ENCODE measurements at places on chromosomes 6 and 20. TPM values are rescaled to one million over a fixed set of nuclear protein-coding genes. Genes with fewer than 3 reads are reported as not detected.

The HLA-B gene
- polyA plus RNA-seq, result 353 TPM

The MAFB gene
- polyA plus RNA-seq, result 8.8 TPM

The PPARD gene
- polyA plus RNA-seq, result 26.3 TPM

The CNBD2 gene
- polyA plus RNA-seq, result 5.5 TPM

The ATP9A gene
- polyA plus RNA-seq, result 46.3 TPM

The MYCT1 gene
- 8.5 TPM for polyA plus RNA-seq

The DEFB127 gene
- not detected for polyA plus RNA-seq

The TPX2 gene
- polyA plus RNA-seq, result 21.8 TPM

The BNIP5 gene
- 11.2 TPM for polyA plus RNA-seq

The MEI4 gene
- 0.09 TPM for polyA plus RNA-seq

GRCh38 chr6:44080561-44081521 lies 46.4 kb downstream of the MRPL14 start:
- DNase-seq, result no peak

- DNase-seq, result no peak
Observed at GRCh38 chr20:61477451-61477861, 225.4 kb downstream of the CDH4 start.

- no peak for DNase-seq
Observed at GRCh38 chr6:148967541-148967956, 220.7 kb downstream of the UST start.

DNA sequence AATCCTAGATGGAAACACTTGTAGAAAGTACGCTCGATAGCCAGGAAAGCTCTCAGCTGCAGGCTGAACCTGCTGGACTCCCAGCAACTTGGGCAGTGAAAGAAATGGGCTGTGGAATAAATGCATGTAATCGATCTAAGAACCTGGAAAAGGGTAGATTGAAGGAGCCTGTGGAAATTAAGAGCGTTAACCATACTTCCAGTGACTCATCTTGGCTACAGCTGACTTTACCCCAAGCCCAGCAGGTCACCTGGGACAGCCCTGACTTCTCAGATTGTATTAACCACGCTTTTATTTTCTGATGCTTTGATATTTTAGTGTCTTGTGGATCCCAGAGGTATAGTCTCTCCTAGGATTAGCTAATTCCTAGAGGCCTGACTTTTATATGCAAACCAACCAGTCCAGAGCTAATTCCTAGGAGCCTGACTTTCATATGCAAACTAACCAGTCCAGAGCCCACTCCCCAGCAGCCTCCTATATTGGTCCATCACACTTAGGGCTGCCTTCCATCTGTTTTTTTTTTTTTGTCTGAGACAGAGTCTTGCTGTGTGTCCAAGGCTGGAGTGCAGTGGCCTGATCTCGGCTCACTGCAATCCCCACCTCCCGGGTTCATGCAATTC lies 86.3 kb downstream of the GMPR start:
- no peak for DNase-seq

GRCh38 chr6:9405825-9406224 lies 970.5 kb upstream of the SLC35B3 start:
- no peak for DNase-seq

DNA sequence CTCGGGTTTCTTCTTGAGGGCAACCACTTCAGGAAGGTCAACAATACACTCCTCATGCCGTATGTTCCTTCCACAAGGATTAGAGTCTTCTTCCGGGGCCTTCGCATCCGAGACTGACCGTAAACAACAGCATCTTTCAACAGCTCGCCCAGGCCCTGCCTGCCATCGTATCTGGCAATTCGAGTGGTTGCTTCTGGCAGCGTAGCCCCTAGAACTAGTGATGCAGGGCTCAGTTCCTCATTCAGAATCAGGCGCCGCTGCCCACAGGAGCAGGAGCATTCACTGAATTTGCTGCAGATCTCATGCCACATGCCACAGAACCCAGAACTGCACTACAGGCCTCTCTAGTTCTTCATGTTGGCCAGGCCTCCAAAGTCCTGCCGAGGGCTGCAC lies 59.0 kb upstream of the AFDN start:
- no peak for DNase-seq

DNA sequence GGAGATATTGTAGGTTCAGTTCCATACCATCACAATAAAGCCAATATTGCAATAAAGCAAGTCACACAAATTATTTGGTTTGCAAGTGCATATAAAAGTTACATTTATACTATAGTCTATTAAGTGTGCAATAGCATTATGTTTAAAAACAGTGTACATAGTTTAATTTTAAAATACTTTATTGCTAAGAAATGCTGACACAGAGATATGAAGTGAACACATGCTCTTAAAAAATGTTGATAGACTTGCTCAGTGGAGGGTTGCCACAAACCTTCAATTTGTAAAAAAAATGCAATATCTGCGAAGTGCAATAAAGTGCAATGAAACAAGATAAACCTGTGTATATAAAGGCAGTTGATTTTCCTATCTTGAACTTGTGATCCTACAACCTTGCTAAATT lies 161.5 kb downstream of the PRDM13 start:
- no peak for DNase-seq

GRCh38 chr6:165936660-165937059 lies 231.0 kb downstream of the TBXT start:
- DNase-seq, result no peak

- no peak for DNase-seq
Observed at GRCh38 chr6:126550323-126550722, 210.4 kb downstream of the CENPW start.

GRCh38 chr6:106250953-106251352 lies 74.6 kb downstream of the ATG5 start:
- peak; percentile 32 for DNase-seq

DNA sequence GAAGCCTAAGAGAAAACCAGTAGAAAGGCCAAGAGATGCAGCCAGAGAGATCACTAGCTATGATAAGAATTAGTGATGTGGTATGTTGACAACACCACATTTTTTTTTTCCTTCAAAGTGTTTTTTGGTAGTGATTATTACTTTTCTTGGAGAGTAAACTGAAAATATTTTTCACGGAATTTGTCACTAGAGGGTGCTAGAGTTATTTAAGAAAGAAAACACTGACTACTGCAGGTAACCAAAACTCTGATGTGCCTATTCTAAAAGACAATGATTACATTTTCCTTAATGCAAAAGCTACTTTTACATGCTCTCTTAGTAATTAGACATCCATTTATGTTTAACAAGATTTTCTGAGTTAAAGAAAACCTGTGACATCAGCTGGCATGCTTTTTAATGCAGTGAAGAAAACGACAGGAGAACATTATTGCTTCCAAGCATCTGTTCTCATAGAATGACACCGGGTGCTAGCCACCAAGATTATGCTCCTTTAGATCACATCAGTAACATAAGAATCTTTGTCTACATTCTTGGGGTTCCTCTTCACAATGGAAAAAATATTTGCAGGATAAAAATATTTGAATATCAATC lies 28.8 kb downstream of the RWDD2A start:
- no peak for DNase-seq

DNA sequence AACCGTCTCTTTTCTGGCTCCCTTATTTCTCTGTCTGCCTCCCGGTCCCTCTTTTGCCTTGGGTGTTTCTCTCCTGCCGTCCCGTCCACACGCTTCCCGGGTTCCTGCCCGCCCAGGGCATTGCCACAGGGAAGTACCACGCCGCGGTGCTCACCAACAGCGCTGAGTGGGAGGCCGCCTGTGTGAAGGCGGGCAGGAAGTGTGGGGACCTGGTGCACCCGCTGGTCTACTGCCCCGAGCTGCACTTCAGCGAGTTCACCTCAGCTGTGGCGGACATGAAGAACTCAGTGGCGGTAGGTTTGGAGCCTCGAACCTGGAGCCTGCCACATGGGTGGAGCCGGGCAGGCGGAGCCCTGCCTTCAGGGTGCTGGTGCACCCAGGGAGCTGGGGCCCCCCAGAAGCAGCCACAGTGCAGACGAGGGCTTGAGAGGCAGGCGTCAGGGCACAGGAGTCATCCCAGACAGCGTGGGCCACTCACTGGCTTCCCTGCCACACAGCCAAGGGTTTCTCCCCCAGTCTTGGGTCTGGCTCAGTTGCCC lies 21.3 kb downstream of the NPEPL1 start:
- DNase-seq, result no peak

DNA sequence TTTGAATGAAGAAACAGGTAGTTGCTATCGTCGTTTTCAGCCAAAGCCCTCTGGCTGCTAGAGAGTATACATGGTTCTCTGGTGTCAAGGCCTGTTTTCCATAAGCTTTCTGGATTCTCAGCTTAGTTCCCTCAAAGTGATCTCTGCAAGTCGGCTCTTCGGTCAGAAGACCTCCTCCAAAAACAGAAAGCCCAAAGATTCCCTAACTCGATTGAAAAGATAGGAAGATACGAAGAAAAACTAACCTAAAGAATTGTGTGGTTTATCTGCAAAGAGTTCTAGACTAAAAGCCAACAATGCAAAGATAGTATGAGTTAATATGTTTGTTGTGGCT lies 545 bp upstream of the ASCC3 start:
- no peak for DNase-seq

DNA sequence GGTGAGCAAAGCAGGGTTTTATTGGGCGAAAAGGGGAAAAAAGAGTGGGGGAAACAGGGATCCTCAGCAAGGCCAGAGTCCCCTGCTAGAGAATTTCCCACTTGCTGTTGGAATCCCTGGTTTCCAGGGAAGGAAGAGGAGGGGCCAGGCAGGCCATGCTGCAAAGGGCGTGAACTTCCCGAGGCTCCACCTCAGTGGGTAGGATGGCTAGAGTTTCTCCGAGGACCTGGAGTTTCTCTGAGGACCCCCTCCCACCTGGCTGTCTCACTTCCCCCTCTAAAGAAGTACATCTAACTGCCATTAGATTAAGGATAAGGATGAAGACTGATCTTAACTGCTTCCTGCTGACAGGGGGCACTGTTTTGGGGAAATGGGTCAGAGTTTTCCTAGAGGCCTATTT lies 1239.3 kb upstream of the GJE1 start:
- no peak for DNase-seq

DNA sequence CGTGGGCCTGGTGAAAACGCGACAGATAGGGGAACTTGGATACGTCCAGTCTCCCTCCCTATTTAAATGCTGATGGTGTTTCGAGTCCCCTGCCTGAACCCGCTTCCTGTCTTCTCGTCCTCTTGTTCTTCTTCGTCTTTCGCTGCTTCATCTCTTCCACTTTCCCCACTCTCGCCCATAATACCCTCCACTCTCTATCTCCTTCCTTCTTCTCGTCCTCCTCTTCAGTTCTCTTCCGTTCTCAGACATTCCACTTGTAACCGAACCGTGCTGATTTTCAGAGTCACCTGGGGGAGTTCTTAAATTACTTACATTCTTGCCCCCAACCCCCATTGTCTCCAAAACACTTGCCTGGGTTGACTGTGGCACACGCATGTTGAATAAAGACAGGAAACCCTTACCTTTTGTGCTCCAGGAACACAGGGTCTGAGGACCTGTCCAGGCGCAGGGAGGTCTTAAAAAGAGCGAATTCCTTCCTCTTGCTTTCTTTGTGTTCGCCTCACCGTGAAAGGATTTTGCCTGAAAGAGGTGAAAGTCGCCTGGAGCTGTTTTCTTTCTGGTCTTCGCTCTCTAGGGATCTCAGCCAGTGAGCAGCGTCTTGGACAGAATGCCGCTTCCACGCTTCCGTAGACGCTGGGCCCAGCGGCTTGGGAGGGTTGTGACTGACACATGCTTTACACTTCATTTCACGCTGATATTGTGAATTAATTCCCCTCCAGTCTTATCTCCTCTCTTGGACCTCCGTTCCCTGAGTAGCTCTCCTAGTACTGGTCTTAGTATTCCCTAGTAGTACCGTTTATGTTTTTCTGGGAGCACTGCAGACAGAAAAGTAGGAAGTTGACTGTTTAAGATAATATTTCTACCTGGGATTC lies 184.0 kb downstream of the GPX5 start:
- no peak for DNase-seq

GRCh38 chr6:131061751-131062119 lies 1.3 kb downstream of the EPB41L2 start:
- DNase-seq, result no peak
